AML-193 (cell line): ENCODE measurements at places on chromosomes 2 and 18.

DNA sequence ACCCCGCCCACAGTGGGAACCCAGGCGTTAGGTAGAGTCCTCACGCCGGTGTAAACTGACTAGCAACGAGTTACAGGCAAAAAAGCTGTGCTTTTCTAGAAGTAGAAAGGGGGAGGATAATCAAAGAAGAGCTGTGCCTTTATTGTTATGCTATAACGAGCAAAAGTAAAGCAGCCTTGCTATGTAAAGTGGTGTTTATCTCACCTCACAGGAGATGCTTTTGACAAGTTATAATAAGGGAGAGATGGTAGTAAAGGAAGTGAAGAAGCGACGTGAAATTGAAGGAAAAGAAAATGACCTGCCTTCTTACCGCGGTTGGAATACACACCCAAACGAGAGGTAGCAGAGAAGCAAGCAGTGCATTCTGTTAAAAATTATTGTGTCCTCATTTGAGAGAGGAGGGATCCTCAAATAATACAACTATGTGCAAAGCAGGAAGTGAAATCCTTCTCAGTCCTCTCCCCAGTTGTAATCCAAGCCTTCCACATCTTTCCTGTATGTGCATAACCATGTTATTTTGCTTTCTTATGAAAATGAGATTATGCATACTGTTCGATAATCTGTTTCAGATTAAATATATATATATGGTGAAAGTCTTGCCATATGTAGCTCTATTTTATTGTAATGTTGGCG, 962 bp downstream of the TANK start:
- no peak for DNase-seq

GRCh38 chr18:75727456-75727855, 300.0 kb upstream of the SMIM21 start:
- DNase-seq, result peak; percentile 57

DNA sequence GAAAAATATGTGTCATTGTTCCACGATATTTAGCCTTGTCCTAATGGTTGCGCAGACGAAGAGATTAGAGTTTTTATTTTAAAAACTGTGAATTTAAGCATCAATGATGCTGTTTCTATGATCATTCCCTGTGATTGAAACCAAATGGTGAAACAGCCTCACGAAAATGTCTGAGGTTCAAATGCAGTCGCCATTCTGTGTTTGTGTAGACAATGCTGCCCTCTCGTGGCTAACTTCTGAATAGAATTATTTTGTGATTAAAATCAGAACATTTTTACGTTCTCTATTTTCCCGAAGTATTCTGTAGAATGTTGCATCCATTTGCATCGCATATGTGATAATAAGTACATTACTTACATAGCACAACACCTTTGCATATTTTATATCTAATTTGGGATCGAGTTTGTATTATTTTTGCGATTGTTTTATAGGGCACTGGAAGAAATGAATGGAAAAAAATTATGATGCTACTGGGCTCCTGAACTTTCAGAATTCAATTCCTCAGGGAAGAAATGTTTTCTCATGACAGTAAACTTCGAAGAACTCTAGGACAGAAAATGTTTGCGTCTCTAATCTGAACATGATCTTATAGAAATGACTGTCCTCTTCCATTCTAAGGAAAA, 54.8 kb upstream of the CREB1 start:
- peak; percentile 72 for DNase-seq

DNA sequence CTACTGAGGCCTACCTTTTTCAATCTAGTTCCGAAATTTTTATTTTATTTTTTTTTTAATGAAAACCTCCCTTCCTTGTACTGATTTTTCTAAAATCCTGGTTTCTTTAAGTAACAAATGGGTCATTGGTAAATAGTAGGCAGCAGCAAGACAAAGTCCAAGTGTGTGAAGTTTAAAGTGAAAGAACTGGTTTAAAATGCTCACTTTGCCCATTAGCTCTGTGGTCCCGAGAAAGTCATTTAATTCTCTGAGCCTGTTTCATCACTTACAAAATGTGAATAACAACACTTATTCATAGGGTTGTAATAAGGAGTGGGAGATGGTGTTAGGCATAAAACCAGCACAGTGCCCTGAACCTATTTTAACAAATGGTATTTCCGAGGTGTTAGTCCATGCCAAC, 426.2 kb downstream of the ERBB4 start:
- no peak for DNase-seq

- DNase-seq, result no peak
Measured at GRCh38 chr2:172082944-172083627, 2.2 kb upstream of the DLX1 start.

GRCh38 chr18:10284540-10285282, 169.7 kb upstream of the APCDD1 start:
- no peak for DNase-seq

DNA sequence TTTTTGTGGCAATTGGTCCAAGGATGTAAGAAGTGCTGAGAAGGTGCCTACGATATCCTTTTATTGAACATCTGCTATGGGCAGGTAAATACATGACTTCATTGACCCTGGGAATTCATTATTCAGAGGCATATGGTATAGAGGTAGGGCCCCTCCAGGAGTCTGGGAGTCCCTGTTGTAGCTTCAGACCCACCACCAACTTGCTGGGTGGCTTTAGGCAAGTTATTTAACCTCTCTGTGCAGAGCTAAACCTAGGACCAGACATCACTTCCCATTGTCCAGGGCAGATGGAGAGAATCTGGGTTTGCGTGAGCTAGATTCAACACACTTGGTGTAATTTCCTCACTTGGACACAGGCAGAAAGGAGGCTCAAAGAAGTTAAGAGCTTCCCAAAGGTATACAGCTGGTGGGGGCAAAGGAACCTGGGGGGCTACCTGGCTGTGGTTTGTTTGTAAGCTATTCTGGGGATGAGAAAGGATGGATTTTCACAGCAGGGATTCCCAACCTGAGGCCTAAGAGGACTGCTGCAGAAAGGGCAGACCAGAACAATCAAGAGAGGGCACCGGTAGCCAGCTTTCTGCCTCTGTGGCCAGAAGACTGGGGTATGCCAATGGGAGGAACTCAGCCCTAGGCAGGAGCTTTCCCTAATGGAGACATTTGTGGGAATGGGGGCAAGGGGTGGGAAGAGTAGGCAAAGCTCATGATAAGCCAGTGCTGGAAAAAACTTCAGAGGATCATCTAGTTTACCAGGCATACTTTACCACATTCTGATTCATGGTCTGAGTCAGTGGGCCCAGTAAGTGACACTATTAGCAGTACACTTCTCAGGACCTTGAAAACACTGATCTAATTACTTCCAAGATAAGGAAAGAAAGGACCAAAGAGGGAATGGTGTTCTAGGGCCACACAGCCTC, 102.7 kb upstream of the SMAD2 start:
- no peak for DNase-seq

GRCh38 chr2:231604101-231604684, 11.5 kb downstream of the TEX44 start:
- DNase-seq, result no peak

DNA sequence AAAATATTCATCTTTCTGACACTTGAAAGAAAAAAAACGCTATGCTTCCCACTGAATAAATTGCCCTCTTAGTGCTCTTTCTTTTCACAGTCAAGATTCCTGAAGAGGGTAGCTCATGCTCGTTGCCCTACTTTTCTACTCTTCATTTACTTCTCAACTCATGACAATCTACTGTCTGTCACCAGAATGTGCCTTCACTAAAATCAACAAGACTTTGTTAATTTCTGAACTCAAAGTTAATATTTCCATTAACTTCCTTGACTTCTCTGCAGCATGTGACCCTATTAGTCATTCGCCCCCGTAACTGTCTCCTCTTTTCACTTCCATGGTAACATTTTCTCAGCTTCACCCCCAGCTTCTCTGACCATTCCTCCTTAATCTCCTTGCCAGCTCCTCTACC, 98.9 kb upstream of the MAPRE2 start:
- DNase-seq, result no peak

DNA sequence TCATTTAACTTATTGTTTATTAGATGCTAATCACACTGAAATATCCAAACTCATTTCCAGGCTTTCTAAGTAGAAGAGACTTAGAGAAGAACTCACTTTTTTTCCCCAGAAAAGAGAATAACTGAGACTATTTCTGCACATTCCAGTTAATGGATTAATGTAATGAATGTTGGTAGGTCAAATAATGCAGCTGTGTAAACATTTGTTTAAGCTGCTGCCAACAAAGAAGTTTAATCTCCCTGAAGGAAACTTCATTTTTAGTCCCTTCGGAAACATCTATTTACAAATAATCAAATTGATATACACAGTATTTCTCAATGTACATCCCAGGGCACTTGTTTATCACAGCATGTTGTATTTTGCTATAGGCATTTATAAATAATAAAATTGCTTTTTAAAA, 126.9 kb downstream of the KCNS3 start:
- no peak for DNase-seq

DNA sequence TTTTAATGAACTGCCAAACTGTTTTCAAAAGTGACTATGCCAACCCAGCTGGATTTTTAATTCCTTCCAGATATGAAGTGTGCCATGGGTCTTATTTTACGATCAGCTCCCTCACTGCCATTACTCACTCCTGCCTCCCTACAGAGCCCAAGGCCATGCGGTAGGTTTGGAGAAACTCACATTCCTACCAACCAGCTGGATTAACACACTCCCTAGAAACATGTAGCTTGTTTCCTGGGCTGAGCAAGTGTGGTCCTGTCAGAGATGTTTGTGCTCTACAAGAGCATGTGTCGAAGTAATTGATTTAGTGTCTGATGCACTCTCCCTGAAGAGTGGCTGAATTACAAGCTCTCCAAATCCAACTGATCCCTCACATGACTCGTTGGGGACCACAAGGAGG, 82.5 kb downstream of the SPP2 start:
- DNase-seq, result no peak

- DNase-seq, result no peak
Measured at GRCh38 chr2:20994130-20994529, 49.7 kb downstream of the APOB start.

GRCh38 chr18:44781886-44782285, 101.2 kb downstream of the SETBP1 start:
- no peak for DNase-seq

DNA sequence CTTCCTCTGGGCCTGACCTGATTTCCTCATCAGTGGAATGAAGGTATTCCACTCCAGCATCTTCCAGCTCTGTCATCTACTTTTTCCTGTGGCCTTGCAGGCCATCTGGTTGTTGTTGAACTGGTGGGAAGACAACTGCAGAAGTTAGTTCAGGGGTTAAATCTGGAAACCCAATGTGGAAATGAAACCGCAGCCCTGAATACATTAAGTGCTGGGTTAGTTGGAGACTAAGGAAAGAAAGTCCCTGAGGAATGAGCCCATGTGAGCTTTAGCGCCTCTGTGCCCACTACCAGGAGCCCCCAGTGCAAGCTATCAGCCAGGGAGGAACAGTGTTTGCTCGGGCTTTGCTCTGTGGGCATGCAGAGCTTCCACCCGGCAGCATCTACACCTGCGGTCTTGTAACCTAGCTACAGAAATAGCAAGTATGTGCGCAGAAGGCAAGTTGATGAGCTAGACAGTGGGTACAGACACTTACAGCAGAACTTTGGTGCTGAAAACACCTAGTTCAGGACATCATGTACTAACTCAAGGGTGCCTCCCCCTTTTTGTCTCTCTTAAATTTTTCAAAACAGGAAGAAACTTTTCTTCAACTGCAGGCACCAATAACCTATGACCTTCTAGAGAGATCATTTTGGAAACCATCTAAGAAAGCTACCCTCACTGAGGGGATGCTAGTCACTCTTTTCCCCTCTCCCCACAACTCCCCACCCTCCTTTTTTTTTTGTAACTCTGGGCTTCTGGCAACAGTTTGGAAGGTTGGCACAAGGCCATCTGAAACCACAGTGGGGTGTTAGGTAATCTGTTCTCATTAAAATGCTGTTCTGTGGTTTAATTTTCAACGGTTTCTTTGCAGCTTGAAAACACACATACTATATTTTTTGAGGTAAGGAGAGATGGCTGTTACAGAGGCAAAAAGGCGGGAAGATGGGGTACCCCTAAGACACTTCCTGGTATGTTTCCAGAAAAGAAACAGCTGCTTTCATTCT, 18.3 kb upstream of the CXCR4 start:
- peak; percentile 91 for DNase-seq

DNA sequence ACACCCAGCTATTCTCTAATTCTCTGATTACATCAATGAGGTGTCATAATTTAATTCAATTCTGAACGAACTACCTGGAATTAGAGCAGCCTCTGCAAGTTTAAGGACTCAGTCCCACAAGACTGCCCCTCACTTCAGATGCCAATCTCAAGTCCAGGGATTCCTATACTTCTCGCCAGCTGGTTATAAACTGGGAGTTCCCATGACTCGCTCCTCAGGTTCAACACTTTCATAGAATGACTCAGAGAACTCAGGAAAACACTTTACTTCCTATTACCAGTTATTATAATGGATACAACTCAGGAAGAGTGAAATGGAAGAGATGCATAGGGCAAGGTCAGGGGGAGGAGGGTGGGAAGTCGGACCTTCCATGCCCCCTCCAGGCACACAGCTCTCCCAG, 112.3 kb upstream of the ATP5MC3 start:
- DNase-seq, result no peak

DNA sequence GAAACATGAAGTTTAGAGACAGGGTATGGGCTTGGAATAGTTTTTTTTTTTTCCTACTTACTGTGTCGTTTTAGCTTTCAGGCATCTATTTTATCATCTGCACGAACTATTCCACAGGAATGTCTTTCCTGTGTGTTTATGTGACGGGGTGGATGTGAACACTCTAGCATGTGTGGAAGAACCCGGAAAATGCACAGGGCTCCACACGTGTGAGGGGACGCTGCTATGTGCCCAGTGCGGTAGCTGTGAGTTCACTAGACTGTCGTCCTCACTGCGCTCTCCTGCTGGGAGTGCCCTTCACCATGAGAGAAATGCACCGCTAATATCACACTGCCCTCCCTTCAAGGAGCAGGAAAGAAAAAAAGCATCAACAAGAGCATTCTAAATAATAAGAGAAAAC, 250.8 kb upstream of the PXDN start:
- DNase-seq, result no peak

GRCh38 chr18:42534313-42534712, 579.3 kb downstream of the PIK3C3 start:
- no peak for DNase-seq

DNA sequence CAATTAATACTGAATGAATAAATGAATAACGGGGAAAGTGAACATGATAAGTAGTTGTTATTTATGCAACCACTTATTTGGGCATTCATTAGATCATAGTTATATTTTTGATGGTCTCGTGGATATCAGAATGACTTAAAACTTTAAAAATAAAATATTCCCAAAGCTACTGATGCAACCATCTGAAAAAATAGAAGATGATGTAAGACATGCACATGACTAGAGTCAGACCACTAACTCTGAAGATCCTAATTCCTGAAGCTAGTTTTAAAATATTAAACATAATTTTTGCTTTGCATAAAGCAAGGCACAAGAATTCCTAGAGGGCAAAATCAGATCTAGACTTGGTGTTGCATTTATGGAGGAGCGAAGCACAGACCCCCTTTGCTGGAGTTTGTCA, 616.1 kb downstream of the IRS1 start:
- DNase-seq, result no peak

- DNase-seq, result no peak
Measured at GRCh38 chr2:133476286-133476685, 92.0 kb downstream of the NCKAP5 start.

DNA sequence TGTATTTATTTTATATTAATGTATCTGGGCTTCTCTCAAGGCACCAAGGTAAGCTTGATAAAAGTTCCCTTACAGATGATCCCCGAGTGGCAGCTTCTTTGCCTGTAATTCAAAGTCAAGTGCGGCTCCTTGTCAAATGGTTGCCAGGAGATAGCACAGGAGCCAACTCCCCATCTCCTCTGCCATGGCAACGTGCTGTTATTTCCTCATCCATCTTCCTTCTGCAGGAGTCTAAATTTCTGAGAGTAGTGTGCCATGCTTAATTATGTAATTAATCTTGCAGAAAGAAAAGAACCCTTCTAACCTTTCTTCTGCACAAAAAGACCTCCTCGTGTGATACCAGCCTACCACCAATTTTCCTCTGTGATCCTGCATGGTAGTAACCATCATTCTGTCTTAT, 46.2 kb upstream of the ACMSD start:
- no peak for DNase-seq
